Psoas muscle (tissue), 8 donors: ENCODE measurements at places on chromosomes 13 and 19. TPM values are rescaled to one million over a fixed set of nuclear protein-coding genes. Genes with fewer than 3 reads are reported as not detected.

IQCN gene
- 0.32 TPM for total RNA-seq

CEACAM21 gene
- total RNA-seq: not detected

GRCh38 chr13:43666403-43666802 is 120.4 kb downstream of the ENOX1 start:
- no peaks in the 10 kb centered on the region for H3K36me3 ChIP-seq
- no peak for DNase-seq

- H3K4me3 ChIP-seq: peak overlapping the region; percentile 57
- peak; percentile 84 for DNase-seq
- H3K27ac ChIP-seq: peak overlapping the region; percentile 76
- H3K27me3 ChIP-seq: no peaks in the 10 kb centered on the region
These were observed 156.3 kb downstream of the NDFIP2 start for GRCh38 chr13:79637133-79637763.

DNA sequence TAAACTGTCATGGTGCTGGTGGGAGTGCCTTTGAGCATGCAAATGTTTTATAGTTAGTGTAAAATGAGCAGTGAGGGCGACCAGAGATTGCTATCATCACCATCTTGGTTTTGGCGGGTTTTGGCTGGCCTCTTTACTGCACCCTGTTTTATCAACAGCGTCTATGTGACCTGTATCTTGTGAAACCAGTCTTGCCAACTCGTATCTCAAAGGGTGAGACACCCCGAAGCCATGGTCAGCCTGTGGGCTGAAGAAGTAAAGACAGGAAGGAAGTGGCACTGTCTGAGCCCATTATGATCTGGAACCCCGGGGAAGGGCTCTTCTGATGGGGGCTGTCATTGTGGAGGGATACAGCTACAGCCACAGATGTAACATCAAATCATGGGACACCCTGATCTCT is 81.5 kb upstream of the FAM216B start:
- H3K27me3 ChIP-seq: no peaks in the 10 kb centered on the region
- H3K36me3 ChIP-seq: no peaks in the 10 kb centered on the region
- no peak overlapping the region for H3K27ac ChIP-seq
- no peak for DNase-seq
- H3K4me1 ChIP-seq: no peaks in the 10 kb centered on the region

- H3K4me1 ChIP-seq: no peaks in the 10 kb centered on the region
- DNase-seq: no peak
- H3K27me3 ChIP-seq: no peaks in the 10 kb centered on the region
- no peaks in the 10 kb centered on the region for H3K36me3 ChIP-seq
These were observed 20.0 kb upstream of the TNFRSF19 start for GRCh38 chr13:23550163-23550562.

SIGLEC9 gene
- total RNA-seq: 0.73 TPM

ZNF837 gene
- total RNA-seq: 0.34 TPM

DNA sequence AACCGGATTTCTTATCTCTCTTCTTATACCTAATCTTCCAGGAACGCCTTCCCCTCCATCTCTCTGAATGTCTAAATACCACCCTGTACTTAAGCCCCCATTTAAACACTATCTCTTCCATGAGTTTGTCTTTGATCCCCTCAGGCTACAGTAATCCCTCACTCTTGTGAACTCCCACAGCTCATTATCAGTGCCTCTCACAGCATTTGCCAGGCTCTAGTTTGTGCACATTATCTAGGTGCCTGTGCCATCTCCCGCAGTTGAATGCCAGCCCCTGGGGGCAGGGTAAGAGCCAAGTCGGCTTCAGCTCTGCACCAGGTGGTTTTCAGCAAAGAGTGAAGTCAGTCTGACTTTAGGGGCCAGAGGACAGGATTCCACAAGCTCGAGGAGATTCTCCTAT is 71.4 kb downstream of the FREM2 start:
- no peak overlapping the region for H3K27ac ChIP-seq
- no peaks in the 10 kb centered on the region for H3K27me3 ChIP-seq
- no peak overlapping the region for H3K4me3 ChIP-seq
- no peak for DNase-seq
